NCI-H1417 treated with DMSO at 0.1 percent for 48 hours (cell line): ENCODE measurements at places on chromosomes 2 and 18.

- no peak for DNase-seq
These were observed 1888.7 kb upstream of the PIK3C3 start for GRCh38 chr18:40066368-40066767.

GRCh38 chr18:9931678-9932077 is 17.9 kb downstream of the VAPA start:
- DNase-seq: no peak

DNA sequence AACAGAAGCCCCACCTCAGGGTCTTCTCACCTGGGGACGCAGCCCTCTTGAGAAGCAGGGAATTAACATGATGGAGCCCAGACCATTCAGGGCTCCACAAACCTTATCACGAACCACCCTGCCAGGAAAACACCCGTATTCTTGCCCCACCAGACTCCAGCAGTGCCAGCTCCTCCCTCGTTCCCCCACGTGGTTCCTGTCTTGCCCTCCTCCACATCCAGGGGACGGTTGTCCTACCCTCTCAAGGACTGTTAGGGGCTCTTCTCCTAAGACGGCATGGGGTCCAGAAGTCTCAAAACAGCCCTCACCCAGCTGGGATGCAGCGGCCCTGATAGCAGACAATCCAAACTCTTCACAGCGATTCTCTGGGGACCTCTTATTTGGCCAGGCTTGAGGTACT is 372.2 kb upstream of the HS6ST1 start:
- DNase-seq: no peak

DNA sequence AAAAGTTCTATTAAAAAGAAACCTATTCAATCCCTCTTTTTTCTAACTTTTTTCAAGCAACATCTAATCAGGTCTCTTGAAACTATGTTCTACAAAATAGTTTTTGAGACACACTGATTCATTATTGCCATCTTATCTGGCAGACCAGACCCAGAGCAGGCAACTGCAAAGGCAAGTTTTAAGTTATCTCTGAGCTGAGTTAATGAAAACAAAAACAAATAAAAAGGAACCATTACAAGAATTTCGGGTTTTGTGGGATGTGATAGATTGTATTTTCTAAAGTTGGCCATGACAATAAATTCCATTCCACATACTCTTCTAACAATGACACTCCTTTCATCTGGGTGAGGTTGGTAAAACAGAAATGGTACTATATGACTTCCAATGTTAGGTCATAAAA is 15.2 kb upstream of the TWSG1 start:
- DNase-seq: no peak

GRCh38 chr2:66105066-66105753 is 329.7 kb upstream of the MEIS1 start:
- DNase-seq: no peak

GRCh38 chr18:48222118-48222517 is 187.1 kb downstream of the ZBTB7C start:
- DNase-seq: peak; percentile 76

GRCh38 chr18:58337686-58338085 is 291.2 kb downstream of the ALPK2 start:
- DNase-seq: no peak

DNA sequence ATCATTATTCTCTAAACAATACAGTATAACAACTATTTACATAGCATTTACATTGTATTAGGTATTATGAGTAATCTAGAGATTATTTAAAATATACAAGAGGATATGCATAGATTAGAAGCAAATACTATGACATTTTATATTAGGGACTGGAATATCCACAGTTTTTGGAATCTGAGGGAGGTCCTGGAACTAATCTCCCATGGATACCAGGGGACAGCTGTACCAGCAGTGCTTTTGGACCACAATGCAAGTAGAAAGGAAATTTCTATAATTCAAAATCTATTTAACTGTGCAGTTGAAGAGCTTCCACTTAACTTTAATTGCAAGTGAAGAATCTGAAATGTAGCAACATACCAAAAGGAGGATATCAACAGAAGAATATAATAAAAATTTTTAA is 120.8 kb downstream of the LTBP1 start:
- no peak for DNase-seq

- no peak for DNase-seq
These were observed 68.6 kb downstream of the NYAP2 start for GRCh38 chr2:225468131-225468530.

DNA sequence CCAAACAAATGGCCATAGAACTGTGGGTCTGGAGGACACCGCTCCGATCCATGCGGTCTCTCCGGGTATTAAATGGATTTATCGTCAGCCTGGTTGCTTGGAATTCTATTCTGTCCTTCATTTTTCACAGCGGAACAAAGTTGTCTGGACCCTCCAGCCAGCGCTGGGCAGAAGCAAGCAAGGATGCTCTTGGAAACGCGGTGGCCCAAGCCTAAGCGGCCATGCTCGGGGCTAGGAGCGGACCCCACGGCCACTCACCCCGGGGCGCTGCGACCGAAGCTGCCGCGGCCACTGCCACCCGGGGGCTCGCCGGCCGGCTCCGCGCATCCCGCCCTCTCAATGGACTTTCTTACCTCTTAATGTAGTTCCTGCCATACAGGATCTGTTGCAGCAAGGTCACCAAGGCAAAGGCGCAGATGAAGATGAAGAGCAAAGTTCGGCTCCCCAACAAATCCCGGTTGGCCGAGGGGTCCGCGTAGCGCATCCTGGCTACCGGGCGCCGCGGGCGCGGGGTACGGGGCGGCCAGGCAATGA is 761 bp downstream of the ST8SIA5 start:
- DNase-seq: no peak

GRCh38 chr2:7852546-7852945 is 829.3 kb upstream of the ID2 start:
- DNase-seq: no peak

- DNase-seq: no peak
These were observed 50.6 kb downstream of the GALNT3 start for GRCh38 chr2:165743442-165743841.

DNA sequence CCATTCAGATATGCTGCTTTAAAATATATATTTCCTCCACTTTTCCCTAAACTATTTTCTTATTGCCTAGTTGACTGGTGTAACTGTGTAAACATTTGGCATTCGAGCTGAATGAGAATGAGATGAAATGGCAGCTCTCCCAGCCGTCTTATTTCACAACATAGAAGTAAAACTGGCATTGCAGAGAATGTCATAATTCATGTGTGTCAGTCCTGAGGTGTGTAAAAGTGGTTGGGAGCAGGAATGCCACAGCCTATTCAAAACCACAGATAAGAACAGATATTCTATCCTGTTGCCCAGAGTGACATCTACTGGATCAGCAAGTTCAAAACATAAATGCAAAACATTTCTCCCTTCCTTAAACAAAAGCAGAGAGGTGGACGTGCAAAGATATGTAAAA is 565.5 kb upstream of the CHAC2 start:
- DNase-seq: no peak

DNA sequence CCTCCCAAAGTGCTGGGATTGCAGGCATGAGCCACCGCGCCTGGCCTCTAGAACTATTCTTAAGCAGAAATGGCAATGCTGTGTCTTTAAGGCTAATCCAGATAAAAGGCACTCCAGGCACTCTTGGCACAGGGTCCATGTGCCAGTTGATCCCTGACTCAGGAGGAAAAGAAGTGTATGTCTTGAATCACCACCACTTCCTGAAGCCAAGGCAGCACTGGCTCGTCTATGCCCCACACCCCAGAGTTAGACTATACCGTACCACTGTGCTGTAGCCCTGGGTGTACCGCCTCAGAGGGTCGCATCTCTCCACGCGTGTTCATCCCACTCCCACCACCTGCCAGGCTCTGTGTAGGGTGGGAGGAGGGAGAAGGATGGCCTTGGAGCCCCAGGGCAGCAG is 9.0 kb downstream of the TNFRSF11A start:
- no peak for DNase-seq

GRCh38 chr2:176132205-176133171 is 3.0 kb downstream of the HOXD8 start:
- DNase-seq: no peak

DNA sequence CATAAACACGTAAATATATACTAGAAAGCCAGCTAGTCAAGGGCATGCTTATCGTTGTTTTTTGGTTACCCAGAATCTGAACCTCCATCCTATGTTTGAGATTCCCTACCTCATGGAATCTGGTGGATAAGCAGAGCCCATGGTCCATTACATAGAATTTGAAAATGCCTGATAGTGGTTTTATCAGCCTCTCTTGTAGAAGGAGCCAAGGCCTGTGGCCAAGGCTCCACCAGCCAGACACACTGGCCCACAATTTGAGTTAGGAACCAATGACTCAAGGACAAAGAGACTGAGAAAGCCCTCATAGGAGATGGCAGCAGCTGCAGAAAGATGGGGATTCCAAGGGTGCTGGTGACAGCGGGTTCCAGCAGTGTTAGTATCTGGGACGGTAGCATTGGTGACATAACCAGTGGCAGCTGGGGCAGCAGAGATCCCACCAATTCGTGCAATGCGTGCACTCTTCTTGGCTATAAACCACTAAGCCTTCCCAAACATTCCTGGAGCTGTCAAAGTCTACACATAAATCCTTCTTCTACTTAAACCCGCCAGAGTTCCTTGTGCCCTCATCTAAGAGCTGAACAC is 51.2 kb upstream of the RMDN2 start:
- no peak for DNase-seq

- DNase-seq: no peak
These were observed 4.0 kb upstream of the RAB17 start for GRCh38 chr2:237594514-237594871.

GRCh38 chr18:69854455-69854854 is 93.2 kb downstream of the CD226 start:
- DNase-seq: no peak

GRCh38 chr18:6820314-6820713 is 90.8 kb downstream of the ARHGAP28 start:
- DNase-seq: no peak

DNA sequence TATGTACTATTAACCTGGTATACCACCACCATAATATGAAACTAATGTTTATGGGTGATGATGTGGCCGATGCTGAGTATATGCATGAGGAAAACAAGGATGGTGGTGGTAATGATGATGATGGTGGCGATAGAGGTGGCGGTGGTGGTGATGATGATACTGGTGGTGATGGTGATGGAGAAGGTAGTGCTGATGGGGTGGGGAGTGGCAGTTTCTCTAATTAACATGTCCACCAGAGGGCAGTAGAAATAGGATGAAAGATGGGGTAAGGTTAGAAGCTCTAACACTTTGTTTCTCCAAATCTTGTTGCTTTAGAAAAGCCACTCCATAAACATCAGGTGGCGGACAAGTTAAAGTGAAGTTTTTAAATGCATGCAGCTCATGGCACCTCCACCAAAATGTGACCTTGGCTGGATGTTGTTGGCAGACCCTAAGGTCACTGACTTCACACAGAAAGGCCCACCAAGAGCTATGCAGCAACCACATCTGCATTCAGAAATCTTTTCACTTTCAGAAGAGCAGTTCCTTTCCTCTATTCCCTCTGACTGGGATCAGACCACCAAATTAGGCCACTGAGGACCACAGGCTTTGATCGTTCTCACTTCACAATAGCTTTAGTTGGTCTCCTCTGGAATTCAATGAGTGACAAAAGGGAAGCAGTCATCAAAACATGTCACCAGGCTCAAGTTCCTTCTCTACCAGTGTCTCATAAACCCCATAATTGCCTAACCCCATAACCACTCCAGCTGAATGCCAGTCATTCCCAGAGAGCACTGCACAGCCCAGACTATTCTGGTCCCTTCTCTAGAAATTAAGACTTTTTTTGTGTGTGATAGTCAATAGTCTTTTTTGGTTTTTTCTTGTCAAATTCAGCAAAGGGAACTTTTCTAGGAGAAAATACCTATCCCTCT is 7.5 kb upstream of the BCL11A start:
- DNase-seq: no peak

DNA sequence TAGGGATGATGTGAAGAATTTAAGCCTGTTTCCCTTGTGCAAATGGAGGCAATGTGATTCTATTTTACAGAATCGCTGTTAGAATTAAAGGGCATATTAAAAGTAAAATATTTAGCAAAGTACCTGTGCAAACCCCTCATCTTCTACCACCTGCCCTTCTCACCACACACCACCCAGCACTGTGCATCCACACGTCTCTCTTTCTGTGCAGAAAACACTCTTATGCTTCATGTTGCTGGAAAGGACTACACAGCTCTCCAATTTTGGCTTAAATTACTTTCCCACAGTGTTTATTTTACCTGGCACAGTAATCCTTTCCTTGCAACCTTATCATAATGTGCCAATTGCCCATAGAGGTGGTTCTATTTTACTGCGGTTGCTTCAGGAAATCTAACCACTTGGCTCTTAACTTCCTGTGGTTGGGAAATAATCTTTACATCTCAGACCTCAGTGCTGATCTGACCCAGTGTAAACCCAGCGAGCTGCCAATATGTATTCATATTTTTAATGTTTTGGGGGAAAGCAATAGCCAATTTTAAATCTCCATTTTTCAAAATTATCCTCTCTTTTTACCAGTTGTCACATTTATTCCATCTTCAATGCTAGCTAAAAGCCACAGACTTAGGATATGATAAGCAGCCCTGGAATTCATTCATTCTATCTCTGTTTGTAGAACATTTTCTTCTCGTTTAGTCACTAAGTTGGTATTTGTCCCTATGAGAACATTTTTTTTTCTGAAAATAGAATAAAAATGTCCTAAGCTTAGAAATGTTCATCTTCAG is 250.9 kb downstream of the DSEL start:
- DNase-seq: no peak

- no peak for DNase-seq
These were observed 2.1 kb upstream of the GAREM2 start for GRCh38 chr2:26170795-26171194.

DNA sequence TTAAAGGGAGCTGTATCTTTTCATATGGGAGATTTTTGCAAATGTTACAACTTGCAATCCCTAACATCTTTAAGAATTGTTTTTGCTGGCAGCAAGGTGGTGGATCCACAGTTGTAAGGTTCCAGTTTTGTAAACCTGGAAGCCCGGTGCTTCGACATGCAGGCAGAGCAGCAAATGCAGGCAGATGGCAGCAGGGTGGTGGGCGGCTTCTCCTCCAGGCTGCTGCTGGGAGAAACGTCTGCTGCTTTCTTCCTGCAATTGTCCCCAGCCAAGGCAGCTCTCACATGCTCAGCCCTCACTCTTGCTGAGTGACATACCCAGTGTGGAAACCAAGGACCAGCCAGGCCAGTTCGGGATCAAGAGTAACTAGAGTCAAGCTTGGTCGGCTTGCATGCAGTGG is 166.0 kb downstream of the SEPTIN10 start:
- no peak for DNase-seq

DNA sequence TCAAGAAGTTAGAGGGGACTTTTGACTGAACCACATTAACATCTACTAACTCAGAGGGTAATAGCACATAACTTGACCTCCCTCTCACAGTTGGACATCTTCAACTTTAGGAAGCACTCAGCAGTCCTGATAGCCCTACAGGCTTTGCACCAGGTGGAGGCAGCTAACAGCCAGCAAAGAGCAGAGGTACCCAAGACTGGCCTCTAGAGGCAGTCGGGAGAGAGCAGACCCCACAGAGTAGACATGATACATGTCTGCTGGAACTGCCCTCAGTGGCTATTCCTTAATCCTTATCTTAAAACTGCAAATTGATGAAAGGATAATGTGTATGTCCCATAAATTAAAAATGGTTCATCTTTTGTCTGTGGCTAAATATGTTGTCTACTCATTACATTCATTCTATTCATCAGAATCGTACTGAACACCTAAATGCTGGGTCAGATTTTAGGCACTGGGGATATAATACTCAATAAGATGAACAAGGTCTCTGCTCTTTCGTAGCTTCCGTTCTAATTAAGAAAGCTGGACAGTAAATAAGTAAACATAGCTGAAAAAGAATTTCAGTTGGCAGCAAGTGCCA is 49.8 kb downstream of the CAB39 start:
- DNase-seq: no peak
